ENCODE measurements at places on chromosomes 5 and 9.

DNA sequence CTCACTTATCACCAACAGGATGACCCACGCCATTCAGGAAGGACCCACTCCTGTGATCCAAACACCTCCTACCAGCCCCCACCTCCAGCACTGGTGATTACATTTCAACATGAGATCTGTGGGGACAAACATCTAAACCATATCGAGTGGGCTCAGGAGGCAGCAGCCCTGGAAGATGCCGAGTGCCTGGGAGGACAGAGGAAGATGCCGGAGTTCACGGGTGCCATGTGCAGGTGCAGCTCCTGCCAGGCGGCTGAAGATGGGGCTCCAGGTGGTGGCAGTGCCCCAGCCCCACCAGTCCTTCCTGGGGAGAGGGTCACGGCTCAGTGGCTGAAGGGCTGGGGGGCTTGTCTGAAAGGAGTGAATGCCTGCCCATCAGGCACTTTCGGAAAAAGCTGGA is 6.1 kb upstream of the CEP72 start:
- peaks cover 17% of the 10 kb centered on the region for H3K4me1 ChIP-seq
- H3K36me3 ChIP-seq = no peaks in the 10 kb centered on the region
- H3K4me3 ChIP-seq = no peak overlapping the region
- H3K27me3 ChIP-seq = peaks cover 2% of the 10 kb centered on the region

- DNase-seq = no peak
- H3K4me1 ChIP-seq = peaks cover 5% of the 10 kb centered on the region
- H3K27ac ChIP-seq = no peak overlapping the region
- no peaks in the 10 kb centered on the region for H3K36me3 ChIP-seq
- no peak overlapping the region for H3K4me3 ChIP-seq
- H3K27me3 ChIP-seq = peaks cover 21% of the 10 kb centered on the region
Measured at GRCh38 chr9:126449725-126450667, 123.4 kb downstream of the MVB12B start.

DNA sequence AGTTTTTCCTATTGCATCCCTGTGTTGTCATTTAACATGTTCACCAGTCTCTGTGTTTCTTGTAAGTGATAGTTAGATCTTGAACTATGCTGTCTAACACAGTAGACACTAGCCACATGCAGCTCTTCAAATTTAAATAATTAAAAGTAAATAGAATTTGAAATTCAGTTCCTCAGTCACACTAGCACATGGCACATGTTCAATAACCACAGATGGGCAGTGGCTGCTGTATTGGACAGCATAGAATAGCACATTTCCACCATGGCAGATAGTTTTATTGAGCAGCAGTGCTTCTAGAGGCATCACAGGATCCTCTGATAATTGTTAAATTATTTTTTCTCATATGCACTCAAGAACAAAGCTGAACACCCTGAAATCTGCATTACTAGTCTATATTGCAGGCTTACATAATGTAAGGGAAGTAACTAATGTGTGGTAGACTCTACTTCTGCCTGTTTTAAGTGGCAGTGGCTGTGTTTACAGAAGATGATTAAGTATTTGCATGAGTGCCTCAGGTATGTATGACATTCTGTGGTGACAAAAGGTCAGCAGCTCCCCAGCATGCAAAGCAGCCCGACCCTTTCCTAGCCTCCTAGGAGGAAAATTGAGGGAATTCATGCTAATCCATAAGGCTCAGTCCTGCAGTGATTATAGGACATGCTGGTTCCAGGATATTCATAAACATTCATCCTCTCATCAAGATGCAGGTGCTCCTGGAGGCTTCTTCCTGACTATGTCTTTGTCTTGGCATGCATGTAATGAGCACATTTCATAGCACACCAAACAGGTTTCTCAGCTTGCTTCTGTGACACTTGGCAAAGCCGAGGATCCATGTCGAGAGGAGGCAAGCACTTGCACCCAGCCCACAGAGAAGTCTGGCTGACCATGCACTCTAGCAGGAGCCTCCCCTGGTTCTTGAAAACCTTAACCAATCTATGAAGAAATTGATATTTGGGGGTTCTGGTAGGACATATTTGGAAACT is 45.5 kb downstream of the SH3RF2 start:
- no peak overlapping the region for H3K27ac ChIP-seq
- no peak overlapping the region for H3K4me3 ChIP-seq
- H3K27me3 ChIP-seq = peaks cover 2% of the 10 kb centered on the region
- DNase-seq = no peak

DNA sequence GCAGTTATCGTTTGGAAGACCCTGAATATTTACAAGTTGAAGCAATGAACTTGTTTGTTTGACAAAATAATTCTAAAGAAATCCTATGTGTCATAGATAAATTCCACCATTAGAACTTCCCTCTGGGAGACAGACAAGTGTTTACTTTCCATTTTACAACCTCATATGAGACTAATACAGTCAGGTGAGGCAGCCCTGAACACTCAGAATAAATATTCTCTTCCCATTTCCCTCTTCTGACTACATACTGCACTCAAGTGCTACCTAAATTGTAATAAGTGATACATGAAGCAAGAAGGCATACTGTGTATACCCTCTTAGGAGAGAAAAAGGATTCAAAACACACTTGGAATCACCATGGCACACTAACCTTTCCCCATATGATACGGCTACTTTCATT is 6.8 kb downstream of the RASEF start:
- no peak overlapping the region for H3K27ac ChIP-seq
- H3K36me3 ChIP-seq = no peaks in the 10 kb centered on the region
- peaks cover 9% of the 10 kb centered on the region for H3K27me3 ChIP-seq
- H3K4me3 ChIP-seq = no peak overlapping the region

DNA sequence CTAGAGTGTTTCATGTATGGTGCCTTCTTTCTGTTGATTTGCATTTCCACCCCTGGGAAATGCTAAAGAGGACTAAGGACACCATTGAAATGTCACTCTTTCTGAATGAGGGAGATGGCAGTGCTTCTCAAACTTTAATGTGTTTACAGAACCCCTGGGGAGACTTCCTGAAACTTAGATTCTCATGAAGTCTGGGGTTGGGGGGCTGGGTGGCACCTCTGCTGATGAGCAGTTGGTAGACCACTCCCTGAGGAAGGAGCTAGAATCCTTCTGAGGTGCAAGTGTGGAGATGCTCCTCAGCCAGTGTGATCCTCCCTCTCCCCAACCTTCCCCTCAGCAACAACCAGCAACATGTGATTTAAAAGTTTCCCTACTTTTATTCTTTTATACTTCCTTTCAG is 546.8 kb downstream of the LRRC70 start:
- no peaks in the 10 kb centered on the region for H3K36me3 ChIP-seq
- no peak for DNase-seq
- no peak overlapping the region for H3K4me3 ChIP-seq
- H3K27me3 ChIP-seq = peaks cover 2% of the 10 kb centered on the region
- no peak overlapping the region for H3K27ac ChIP-seq
- H3K4me1 ChIP-seq = no peaks in the 10 kb centered on the region

DNA sequence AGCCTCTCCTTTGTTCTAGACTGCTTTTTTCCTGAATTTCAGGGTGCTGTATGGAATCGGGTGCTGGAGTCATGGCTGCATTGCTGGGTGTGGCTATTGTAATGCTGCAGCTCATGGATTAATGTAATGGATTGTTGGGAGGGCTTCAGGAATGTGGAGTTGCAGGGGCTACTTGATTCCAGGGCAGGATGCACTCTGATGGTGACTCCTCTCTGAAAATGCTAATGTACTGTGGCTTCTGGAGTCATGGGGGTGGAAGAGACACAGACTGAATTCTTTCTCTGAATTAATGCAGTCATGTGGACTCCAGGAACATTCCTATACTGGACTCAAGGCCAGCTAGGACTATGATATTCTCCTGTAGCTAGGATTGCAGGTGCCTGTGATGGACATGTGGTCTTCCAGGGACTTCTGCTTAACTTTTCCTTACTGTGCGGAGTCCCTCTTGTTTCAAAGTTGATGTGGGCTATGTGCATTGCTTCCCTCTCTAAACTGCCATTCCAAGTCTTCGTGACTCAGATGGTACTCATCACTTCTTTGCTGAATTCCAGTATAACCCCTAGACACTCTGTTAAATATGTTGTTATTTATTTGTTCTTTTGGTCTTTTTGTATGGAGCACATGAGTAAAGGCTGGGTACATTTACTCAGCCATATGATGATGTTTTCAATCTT is 396.2 kb downstream of the KCTD16 start:
- no peaks in the 10 kb centered on the region for H3K4me1 ChIP-seq
- H3K36me3 ChIP-seq = no peaks in the 10 kb centered on the region
- H3K27me3 ChIP-seq = no peaks in the 10 kb centered on the region
- no peak overlapping the region for H3K27ac ChIP-seq
- H3K4me3 ChIP-seq = no peak overlapping the region

GRCh38 chr9:94743035-94743954 is 16.8 kb downstream of the AOPEP start:
- no peaks in the 10 kb centered on the region for H3K4me1 ChIP-seq
- peaks cover 1% of the 10 kb centered on the region for H3K27me3 ChIP-seq
- DNase-seq = no peak
- no peak overlapping the region for H3K27ac ChIP-seq

GRCh38 chr5:137635521-137635921 is 100.4 kb downstream of the KLHL3 start:
- H3K4me1 ChIP-seq = no peaks in the 10 kb centered on the region
- H3K4me3 ChIP-seq = no peak overlapping the region
- no peaks in the 10 kb centered on the region for H3K36me3 ChIP-seq
- H3K27me3 ChIP-seq = no peaks in the 10 kb centered on the region

DNA sequence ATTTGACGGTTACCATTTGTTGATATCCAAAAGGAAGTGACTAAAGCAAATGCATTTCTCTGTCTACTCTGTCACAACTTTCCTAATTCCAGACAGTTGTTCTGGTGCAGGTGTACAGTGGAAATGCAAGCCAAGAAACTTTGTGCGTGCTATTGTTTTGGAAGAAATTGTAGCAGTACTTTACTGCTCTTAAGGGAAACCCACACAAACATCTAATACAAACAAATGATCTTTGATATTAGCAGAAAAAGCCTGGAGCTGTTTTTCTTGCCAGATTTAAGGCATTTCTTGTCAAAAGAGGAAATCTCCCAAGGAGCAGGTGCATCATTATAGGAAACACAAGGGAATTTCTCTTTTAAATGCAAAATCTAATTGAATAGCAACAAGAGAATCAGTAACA is 2.0 kb downstream of the SNCAIP start:
- H3K4me3 ChIP-seq = no peak overlapping the region
- DNase-seq = no peak
- no peaks in the 10 kb centered on the region for H3K4me1 ChIP-seq

DNA sequence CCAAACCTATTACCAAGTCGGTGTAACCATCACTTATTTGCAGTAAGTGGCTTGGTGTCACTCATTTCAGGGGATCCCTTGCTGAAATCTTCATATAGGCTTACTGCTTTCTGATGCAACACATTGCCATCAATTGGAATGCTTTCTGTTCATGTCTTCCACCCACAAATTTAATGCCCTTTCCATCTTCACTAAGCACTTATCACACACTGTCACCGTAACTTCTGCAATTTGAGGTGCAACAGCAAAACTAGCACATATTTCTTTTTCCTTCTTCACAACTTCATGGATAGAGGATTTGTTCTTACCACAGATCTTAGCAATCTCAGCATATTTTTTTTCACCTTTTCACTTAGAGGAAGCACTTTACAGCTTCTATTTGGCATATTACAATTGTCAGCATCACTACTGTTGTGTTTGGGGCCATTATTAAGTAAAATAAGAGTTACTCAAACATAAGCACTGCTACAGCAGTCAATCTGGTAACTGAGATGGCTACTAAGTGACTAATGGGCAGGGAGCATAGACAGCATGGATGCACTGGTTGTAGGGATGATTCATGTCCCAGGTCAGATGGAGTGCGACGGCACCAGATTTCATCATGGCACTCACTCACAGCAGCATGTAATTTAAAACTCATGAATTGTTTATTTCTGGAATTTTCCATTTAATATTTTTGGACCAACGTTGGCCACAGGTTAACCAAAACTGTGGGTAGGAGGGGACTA is 70.1 kb downstream of the PIP5K1B start:
- no peak for DNase-seq
- no peak overlapping the region for H3K27ac ChIP-seq
- no peaks in the 10 kb centered on the region for H3K27me3 ChIP-seq
- peaks cover 2% of the 10 kb centered on the region for H3K36me3 ChIP-seq

- H3K27ac ChIP-seq = peak overlapping the region; percentile 67
- DNase-seq = no peak
- H3K4me1 ChIP-seq = peaks cover 68% of the 10 kb centered on the region
- H3K36me3 ChIP-seq = peaks cover 54% of the 10 kb centered on the region
- no peaks in the 10 kb centered on the region for H3K27me3 ChIP-seq
- peak overlapping the region; percentile 9 for H3K4me3 ChIP-seq
Measured at GRCh38 chr9:33297432-33297831, 7.1 kb downstream of the NFX1 start.

DNA sequence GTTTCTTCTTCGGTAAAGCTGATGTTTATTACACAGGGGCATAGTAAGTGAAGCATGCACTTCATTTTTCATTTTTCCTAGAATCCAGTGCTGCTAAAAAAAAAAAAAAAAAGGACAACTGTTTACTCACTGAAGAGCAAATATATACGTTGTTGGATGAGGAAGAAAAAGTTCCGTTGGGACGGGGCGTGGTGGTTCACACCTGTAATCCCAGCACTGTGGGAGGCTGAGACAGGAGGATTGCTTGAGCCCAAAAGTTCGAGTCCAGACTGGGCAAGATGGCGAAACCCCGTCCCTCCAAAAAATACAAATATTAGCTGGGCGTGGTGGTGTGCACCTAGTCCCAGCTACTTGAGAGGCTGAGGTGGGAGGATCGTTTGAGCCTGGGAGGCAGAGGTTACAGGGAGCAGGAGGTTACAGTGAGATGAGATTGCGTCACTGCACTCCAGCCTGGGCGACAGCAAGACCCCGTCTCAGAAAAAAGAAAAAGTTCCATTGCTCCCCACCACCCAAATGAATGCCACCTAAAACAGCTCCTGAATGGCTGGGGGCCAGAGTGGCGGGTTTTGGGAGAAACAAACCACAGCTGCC is 60.1 kb upstream of the GNE start:
- no peak overlapping the region for H3K4me3 ChIP-seq
- no peak for DNase-seq
- H3K27ac ChIP-seq = no peak overlapping the region
- H3K4me1 ChIP-seq = no peaks in the 10 kb centered on the region
- H3K36me3 ChIP-seq = no peaks in the 10 kb centered on the region

- no peak overlapping the region for H3K4me3 ChIP-seq
- H3K27me3 ChIP-seq = no peaks in the 10 kb centered on the region
- H3K27ac ChIP-seq = peak overlapping the region; percentile 37
- peak; percentile 21 for DNase-seq
Measured at GRCh38 chr5:179762079-179762780, 29.6 kb downstream of the MAML1 start.

GRCh38 chr9:112913326-112913725 is 22.6 kb upstream of the SLC46A2 start:
- H3K4me1 ChIP-seq = no peaks in the 10 kb centered on the region
- no peaks in the 10 kb centered on the region for H3K36me3 ChIP-seq
- no peak overlapping the region for H3K27ac ChIP-seq
- peaks cover 6% of the 10 kb centered on the region for H3K27me3 ChIP-seq

GRCh38 chr5:128736553-128736952 is 198.5 kb upstream of the FBN2 start:
- H3K4me3 ChIP-seq = no peak overlapping the region
- no peaks in the 10 kb centered on the region for H3K36me3 ChIP-seq
- no peak overlapping the region for H3K27ac ChIP-seq
- H3K27me3 ChIP-seq = no peaks in the 10 kb centered on the region
- no peaks in the 10 kb centered on the region for H3K4me1 ChIP-seq

- no peak overlapping the region for H3K4me3 ChIP-seq
- no peak for DNase-seq
- H3K27ac ChIP-seq = no peak overlapping the region
- no peaks in the 10 kb centered on the region for H3K4me1 ChIP-seq
Measured at GRCh38 chr5:73862796-73863195, 236.8 kb downstream of the ARHGEF28 start.

- H3K4me1 ChIP-seq = no peaks in the 10 kb centered on the region
- H3K4me3 ChIP-seq = no peak overlapping the region
- H3K27ac ChIP-seq = no peak overlapping the region
Measured at GRCh38 chr5:4370218-4370617, 769.9 kb upstream of the ADAMTS16 start.

Measured in activated T-helper 1 cell treated with anti-CD3 and anti-CD28 coated beads, Interleukin-12 subunit alpha, Interleukin-12 subunit beta, Interleukin-2, Interleukin-4 antibody, amounts not matched to agents 30 ng/mL and 10 ng/mL and 1 ng/mL, durations not matched to agents 14 hours and 24 hours and 36 hours (primary cell).